ENCODE measurements at places on chromosomes 11 and 22.

GRCh38 chr11:27380771-27381170, 17.8 kb upstream of the CCDC34 start:
- no peak for DNase-seq

DNA sequence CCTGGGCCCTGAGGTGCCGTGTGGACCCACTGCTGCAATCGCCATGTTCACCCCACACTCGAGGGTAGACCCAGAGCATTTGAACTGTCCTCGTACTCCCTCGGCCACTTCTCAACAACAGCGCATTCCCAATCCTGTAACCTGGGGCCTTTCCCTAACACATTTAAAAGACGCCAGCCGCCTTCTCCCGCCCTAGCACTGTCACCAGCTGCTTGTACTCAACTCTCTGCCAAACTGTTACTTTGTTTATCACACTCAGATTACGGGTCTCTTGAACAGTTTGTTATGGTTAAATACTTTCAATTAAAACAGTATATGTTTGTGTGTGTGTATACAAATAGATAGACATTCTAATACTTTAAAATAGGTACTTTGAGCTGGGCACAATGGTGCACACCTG, 20.7 kb downstream of the CDKN1C start:
- no peak for DNase-seq

- no peak for DNase-seq
Observed at GRCh38 chr11:61158691-61159381, 2.4 kb downstream of the VPS37C start.

DNA sequence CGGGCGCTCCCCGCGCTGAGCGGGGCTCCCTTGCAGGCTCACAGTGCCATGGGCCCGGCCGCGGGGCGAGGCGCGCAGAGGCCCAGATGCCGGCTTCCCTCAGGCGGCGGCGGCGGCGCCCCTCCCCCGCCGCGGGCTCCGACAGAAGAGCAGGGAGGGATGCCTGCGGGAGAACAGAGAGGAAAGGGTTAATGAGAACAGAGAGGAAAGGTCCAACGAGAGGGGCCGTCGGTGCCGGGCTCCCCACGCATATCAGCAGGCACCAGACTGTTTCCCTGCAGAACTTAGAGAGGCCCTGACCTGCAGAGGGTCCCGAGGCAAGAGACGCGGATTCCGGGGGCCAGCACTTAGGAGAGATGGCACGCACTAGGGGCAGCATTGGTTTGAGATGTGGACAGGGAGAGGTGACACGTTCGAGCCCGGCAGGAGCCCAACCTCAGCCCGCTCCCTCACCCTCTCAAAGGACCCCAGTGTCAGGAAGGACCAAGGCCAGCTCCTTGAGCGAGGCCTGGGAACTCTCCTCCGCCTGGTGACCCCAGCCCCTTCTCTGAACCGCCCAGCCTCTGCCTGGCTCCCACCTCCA, 9.1 kb downstream of the NRXN2 start:
- DNase-seq = no peak

DNA sequence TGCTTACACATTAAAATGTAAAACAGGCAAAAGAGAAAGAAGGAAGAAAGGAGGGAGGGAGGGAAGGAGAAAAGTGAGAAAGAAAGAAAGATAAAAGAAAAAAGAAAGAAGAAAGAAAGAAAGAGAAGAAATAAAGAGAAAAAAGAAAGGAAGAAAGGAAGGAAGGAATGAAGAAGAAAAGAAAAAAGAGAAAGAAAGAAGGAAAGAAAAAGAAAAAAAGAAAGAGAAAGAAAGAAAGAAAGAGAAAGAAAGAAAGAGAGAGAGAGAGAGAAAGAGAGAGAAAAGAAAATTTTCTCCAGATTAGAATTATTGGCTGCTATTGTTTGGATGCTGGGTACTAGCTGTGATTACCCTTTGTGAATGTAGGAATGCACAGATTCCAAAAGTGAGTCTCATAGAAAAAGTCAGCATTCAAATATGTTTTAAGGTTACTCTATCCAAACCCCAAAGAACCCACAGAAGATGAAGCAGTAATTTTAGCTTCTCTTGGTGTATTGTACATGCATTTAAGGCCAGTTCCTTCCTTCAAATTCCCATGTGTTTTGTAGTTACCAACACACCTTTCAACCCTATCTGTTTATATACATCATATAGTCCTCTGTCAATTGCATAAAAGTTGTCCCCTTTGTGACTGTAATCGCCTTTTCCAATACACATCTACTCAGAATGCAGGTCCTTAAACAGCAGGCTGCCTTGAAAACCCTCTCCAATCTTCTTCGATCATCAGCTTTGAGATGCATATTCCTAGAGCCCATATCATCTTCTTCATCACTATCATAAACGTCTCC, 789 bp upstream of the FAM111A start:
- no peak for DNase-seq

DNA sequence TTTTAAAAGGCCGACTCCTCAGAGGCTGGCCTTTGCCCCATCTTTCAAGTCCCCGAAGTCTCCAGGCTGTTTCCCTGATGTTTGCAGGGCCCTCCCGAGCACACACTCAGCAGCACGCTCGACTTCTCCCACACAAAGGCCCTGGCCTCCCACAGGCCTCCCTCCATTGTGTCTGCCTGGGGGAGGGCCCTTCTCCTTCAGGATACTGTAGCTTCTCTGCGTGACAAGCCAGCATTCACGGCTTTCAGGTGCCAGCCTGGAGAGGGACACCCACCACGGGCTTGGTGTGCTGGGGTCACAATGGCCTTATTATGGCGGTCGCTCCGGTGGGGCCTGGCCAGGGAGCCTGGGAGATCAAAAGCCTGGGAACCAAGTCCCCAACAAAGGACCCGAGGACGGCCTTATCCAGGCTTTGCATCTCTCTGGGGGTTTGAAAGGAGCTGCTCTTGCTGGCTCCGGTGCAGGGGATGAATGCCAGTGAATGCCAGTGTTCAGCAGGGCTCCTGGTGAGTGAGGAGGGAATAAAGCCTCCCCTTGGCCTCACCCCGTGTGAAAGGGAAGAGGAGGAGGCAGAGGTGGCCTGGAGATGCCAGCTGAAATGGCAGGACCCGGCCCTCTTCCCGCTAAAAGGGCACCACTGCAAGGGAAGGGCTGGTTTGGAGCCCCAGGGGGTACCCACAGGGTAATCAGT, 55.0 kb downstream of the TRAF6 start:
- DNase-seq = no peak

DNA sequence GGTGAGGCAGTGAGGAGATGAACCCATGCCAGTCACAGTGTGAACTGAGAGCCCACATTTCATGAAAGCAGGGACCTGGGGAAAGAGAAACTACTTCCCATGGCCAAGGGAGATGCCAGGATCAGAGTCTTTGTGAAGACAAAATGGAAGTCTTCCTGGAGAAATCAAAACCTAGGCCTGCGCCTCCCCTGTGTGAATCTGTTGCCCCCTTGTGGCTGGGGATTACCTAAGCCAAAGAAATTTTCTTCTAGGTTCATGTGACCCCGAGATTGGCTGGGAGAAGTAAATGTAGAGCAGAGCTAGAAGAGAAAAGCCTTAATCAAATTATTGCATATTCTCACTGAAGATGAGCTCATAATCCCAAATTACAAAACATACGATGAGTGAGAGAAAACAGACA, 1075.3 kb downstream of the TBC1D22A start:
- DNase-seq = no peak

- DNase-seq = no peak
Observed at GRCh38 chr22:28375761-28376534, 303.7 kb downstream of the TTC28 start.

GRCh38 chr22:20033045-20033706, 12.3 kb downstream of the TANGO2 start:
- DNase-seq = no peak

- DNase-seq = no peak
Observed at GRCh38 chr11:66126064-66126463, 56.0 kb downstream of the PACS1 start.

- no peak for DNase-seq
Observed at GRCh38 chr11:122309262-122309925, 193.4 kb upstream of the BLID start.
